BJ (cell line): ENCODE measurements at places on chromosomes 12 and 14.

- no peak for DNase-seq
These were observed 22.8 kb downstream of the LHX5 start for GRCh38 chr12:113448873-113449272.

DNA sequence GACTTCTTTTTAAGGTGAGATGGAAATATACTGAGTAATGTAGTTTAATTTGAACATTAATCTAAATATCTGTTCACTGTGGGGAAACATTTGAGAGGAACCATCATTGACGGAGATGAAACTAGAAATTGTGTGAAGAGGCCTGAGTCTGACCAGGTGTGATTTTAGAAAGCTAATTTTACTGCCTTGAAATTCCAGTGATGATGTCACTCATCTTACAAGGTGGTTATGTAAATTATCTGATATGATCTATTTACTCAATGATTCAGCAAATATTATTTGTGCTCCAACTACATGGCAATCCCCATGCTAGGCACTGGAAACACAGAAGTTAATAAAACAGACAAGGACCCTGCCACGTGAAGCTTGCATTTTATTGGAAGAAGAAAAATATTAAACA lies 435.7 kb upstream of the DCN start:
- no peak for DNase-seq

DNA sequence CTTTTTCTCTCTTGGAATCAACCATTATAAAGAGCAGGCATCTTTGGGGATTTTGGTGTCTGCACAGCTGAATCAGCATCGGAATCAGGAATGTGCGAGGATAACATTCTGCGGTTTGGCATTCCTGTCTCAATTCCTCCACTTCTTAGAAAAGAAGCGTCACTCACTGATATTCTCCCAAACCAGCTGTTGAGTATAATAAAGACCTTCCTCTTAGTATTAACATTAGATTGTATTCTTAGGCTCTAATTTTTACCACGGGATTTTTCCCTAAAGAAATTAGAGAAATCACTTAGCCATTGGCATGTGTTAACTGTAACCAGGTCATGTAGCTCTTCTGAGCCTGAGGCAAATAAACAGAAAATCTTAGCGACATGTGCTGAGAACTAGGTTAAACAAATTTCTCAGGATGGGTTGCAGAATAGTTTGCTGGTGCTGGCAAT lies 128.7 kb downstream of the TMX1 start:
- DNase-seq = peak; percentile 95

- no peak for DNase-seq
These were observed 155.9 kb downstream of the RAD51B start for GRCh38 chr14:67975470-67975869.

- no peak for DNase-seq
These were observed 834.9 kb downstream of the SLC6A15 start for GRCh38 chr12:84077679-84078078.

GRCh38 chr12:80469681-80470080 lies 25.6 kb downstream of the PTPRQ start:
- no peak for DNase-seq

DNA sequence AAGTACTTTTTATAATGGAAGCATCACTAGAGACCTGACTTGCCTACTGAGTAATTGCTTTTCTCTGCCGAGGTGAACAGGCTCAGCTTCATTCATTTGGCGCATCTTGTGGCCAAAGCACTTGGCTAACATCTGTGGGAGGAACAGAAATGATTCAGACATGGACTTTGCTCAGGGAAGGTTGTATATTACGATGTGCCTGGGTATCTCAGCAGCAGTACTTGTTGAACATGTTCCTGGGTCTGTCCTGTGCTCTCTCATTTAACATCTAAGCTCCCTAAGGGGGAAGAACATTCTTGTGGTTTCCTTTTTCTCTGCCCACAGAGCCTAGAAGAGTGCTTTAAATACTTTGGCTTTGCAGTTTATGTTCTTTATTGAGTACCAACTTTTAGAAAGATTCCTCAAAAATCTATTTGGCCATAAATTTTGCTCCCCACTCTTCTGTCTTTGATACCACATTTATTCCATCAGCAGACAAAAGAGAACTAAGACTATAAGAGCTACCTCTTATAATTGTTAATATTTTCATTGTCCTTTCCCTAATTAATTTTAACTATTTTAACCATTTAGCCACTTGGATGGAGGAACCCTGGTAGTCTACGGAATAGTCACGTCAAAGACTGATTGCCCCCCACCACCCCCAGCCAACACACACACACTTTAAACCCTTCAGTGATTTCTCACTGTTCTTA lies 101.2 kb upstream of the EGLN3 start:
- DNase-seq = no peak

DNA sequence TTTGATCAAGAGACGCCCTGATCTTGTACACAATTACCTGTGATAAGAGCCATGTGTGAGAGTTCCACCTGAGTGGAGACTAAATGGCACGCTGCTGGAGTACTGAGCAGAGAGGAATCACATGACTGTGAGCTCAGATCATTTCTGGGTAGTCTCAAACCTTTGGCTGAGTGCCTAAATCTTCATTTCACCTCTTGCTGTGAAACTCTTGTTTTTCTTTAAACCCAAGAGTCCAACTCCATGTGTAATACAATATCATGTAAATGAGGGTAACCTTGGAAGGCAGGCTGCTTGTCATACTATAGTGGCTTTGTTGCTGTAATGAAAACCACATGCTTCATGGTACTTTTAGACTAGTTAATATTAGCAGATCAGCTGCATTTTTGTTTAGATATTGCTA lies 156.9 kb downstream of the CAND1 start:
- no peak for DNase-seq

- DNase-seq = no peak
These were observed 6.8 kb downstream of the TMCC3 start for GRCh38 chr12:94643606-94644005.

GRCh38 chr12:2360630-2361170 lies 307.9 kb downstream of the CACNA1C start:
- no peak for DNase-seq

GRCh38 chr12:2803635-2804392 lies 8.7 kb upstream of the ITFG2 start:
- DNase-seq = no peak

- no peak for DNase-seq
These were observed 124.0 kb downstream of the NDUFA12 start for GRCh38 chr12:94879542-94879941.

- no peak for DNase-seq
These were observed 55.3 kb downstream of the RPL10L start for GRCh38 chr14:46596236-46596635.

- DNase-seq = no peak
These were observed 1064.1 kb upstream of the FLRT2 start for GRCh38 chr14:84465880-84466279.

DNA sequence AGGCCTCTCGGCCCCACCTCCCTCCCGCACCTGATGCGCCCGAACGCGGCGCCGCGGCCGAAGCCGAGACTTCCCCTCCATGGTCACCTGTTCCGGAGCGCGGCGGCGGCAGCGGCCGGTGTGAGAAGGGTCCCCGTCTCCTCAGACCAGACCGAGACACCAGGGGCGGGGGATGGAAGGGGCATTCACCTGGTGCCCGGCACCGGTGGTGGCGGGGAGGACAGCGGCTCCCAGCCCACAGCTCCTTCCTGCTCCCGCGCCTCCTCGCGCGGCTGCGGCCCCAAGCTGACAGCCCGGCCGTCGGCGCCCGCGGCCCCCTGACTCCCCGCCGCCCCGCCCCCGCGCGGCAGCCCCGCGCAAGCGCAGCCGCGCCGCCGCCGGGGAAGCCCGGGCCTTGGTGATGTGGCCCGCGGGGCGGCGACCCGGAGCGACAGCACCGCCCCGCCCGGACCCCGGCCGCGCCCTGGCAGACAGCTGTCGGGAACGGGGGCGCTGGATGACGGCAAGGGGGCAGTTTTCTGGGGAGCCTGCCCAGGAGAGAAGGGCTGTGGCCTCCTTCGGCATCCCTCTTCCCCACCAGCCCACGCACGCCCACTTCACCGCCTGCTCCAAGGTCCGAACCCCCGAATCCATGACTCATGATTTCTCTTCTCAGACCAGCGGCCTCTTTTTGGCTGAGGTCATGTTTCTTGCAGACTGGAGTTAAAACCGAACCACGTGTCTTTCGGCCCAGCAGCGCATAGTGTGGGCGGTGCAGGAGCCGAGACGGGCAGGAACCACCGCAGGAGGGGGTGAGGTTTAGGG lies at the start of gene SLC41A2:
Gene SLC41A2 (minus strand): TSS at position 290 of the 804 bp plus-strand sequence. CDS start 29,763 bp downstream, outside the sequence.
- peak; percentile 54 for DNase-seq

GRCh38 chr14:84128050-84128449 lies 1401.9 kb upstream of the FLRT2 start:
- no peak for DNase-seq

- no peak for DNase-seq
These were observed 67.6 kb downstream of the GTF2A1 start for GRCh38 chr14:81153187-81153586.

GRCh38 chr12:54240971-54241588 lies 38.8 kb downstream of the CBX5 start:
- DNase-seq = no peak

- no peak for DNase-seq
These were observed 31.4 kb downstream of the P2RX4 start for GRCh38 chr12:121241156-121241970.

- DNase-seq = no peak
These were observed 62.9 kb downstream of the GLRX5 start for GRCh38 chr14:95597784-95598211.

DNA sequence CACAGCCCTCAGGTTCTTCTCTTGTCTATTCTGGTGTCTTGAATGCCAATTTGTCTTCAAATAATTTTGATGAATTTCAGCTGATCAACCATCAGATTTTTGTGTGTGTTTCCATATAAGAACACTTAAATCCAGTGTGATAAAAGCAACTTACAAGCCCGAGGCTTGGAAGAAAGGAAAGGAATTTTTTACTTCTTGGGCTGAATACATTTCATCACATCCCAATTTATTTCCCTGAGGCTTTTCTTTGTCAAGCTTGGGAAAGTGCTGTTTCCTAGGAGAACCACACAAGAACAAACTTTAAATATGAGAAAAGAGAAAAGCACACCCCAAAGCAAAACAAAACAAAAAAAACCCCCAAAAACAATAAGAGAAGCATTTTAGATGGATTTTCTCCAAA lies 26.6 kb downstream of the GPRC5D start:
- DNase-seq = no peak

DNA sequence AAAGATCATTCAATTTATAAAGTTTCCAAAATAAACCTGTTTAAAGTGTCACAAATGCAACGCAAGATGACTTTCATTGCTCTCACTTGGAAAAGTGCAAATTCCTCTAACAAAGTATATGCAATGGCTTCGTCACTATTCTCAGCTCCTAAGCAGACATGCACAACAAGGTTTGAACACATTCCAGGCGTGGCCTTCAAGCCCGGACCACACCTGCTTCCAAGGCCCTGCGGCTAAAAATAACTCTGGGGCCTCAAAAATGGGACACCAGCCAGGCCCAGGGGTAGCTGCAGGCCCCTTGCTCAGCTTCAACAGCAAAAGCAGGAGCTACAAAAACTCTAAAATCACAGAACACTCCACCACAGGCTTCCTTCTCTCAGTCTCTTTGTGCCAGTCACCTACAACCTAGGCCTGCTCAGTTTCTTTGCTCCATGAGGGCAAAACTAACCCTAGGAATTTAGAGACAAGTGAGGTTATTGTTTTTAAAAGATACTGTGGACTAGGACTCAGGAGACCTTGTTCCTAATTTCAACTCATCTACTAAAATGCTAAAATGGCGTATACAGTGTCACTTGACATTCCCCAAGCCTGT lies 29.3 kb downstream of the DUSP16 start:
- DNase-seq = no peak

- DNase-seq = no peak
These were observed 274.7 kb downstream of the DAD1 start for GRCh38 chr14:22314183-22314820.

DNA sequence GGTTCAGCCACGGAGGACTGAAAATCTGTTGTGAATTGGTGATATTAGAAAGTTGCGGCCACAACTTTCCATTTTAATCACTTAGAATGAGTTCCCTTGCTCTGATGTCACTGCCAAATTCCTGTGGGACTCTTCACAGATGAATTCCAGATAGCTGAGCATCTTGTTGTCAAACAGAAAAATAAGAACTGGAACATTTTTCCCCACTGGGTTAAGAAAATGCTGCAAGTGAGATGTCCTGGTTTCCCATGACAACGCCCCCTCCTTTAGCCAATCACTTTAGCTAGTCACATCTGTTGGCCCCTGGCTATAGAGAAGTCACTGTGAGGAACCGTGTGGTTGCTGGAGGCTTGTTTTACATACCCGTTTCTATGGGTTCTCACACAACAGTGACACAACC lies 135.9 kb downstream of the KTN1 start:
- peak; percentile 91 for DNase-seq
